ENCODE measurements at places on chromosomes 16 and 17.

- DNase-seq, result no peak
Observed at GRCh38 chr16:54986409-54986808, 55.7 kb downstream of the IRX5 start.

DNA sequence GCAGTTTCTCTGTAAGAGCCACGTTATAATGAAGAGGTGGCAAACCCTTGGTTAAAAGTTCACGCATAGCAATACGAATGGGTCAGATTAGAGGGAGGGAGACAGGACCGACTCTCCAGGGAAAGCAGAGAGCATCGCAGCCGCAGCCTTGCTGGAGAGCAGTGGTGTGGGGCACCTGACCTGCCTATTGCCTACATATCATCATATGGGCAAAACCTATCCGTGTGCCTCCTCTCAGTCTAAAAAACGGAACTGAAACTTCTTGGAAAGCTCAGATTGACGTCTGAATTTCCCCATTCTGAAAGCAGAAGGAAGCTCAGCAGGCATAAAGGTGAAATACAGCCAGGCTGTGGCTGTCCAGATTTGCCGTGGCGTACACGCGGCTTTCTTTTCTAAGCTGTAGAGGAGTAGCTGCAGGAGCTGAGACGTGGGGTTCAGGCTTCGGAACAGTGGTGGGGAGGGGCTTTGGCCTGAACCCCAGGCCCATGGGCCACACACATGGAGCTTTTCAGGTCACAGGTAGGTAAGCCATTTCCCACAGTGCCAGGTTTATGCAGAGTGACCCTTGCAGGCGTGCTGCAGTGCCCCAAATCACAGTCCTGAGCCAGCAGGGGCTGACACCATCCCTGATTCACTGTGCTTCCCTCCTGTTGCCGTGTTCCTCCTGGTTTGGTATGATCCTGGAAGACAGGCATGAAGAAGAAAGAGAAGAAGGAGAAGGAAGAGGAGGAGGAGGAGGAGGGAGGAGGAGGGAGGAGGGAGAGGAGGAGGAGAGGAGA lies 41.6 kb upstream of the TNRC6C start:
- DNase-seq, result no peak

GRCh38 chr17:17416007-17416399 lies 60.8 kb upstream of the MED9 start:
- DNase-seq, result peak; percentile 76

DNA sequence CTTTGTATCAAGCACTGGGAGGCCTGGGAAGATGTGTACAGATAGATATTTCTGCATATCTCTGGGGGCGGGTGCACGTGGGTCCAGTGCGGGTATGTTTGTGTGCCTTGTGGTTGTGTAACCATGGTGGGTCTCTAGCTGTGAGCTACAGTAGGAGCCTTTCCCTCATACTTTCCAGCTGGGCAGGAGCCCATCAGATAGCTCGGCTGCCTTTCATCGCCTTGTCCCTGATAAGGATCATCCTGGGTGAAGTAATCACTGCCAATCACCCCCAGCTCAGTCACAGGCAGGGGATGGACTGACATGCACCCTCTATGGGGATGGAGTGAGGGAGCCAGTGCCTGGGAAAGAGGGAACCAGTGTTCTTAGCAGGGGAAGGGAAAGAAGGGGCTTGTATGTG lies 3.2 kb upstream of the SCRN2 start:
- DNase-seq, result no peak

GRCh38 chr17:352421-353212 lies at the start of gene RPH3AL:
Gene RPH3AL, minus strand, starts transcription at chr17:352807. Its CDS starts 25,264 bp downstream, at chr17:327543.
- DNase-seq, result no peak

DNA sequence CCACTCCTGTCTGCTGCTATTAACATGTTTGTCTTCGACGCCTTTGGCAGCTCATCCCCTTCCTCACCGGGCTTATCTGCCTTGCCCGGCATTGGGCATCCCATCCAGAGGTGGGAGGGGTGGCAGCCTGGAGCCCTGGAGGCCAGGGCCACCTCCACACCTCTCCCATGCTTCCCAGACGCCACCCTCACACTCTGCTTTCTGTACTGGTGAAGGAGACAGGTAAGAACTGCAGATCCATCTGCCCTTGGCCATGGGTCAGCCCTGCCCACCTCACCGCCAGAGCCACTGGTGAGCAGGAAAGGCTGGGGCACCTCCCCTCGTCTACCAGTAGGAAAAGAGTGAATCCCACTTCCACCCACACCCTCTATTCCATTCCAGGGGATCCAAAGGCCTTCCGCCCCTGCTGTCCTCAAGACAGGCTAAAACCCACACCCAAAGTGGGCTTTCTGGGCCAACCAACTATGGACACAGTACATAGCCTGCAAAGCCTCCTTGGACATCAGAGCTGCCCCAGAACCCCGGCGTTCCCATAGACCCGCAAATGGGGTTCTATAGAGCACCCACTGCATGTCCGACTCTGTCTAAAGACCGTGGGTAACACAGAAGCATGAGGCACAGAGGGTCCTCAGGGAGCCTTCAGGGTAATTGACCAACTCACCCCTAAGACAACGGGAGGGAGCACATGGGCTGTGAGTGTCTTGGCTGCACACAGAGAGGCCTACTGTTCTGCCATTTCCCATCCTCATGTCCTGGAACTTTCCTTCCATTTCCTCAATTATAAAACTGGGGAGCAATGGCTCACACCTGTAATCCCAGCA lies 23.4 kb upstream of the RBFOX3 start:
- peak; percentile 3 for DNase-seq

GRCh38 chr17:50039058-50039457 lies 16.9 kb upstream of the ITGA3 start:
- no peak for DNase-seq

- DNase-seq, result no peak
Observed at GRCh38 chr17:79533116-79533515, 77.7 kb downstream of the RBFOX3 start.

GRCh38 chr16:18013863-18014262 lies 322.7 kb downstream of the NPIPA8 start:
- no peak for DNase-seq

GRCh38 chr16:17177242-17177958 lies 293.4 kb downstream of the XYLT1 start:
- no peak for DNase-seq

DNA sequence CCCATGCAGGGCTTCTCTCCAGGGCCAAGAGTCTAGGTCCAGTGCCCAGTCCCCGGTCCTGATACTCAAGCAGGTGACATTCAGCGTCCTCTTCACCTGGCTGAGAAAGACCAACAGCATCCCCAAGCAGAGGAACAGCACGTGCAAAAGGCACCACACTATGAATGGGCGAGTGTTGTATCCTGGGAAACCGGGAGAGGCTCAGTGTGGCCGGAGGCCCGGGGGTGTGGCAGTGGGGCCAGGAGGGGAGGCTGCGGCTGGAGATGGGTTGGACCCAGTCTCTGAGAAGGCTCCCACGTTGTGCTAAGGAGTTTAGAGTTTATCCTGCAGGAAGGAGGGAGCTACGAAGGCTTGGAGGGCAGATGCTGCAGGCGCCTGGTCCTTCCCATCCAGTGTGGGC lies 13.5 kb downstream of the ABR start:
- no peak for DNase-seq

DNA sequence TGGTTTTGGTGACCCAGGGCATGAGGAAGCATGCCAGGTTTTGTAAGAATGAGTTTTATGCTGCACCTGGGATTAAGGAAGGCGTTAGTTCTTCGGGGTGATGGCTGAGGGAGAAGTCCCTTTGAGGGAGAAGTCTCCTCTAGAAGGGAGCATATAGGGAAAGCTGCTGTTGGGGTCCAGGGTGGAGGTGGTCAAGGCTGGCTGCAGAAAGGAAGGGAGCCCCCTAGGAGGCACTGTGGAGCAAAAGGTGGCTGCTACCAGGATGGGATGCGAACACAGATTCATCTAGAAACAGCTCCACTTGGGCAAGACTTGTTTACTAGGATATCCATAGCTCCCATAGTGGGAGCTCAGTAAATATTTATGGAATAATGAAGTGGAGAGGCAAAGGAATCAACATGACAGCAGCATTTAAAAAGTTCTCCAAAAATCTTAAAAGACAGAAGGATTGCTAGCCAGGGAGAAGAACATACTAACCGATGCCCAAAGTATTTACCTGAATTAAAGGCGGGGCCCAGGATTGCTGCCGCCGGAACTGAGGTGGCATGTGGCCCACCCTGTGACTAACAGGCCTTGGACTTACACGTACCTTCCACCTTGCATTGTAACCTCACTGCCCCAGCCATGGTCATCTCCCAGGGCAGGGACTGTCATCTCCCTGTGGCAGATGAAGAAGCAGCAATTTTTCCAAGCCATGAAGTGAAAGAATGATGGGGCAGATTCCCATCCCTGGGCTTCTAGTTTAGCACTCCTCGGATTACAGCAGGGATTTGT lies 7.1 kb upstream of the LPCAT2 start:
- no peak for DNase-seq

DNA sequence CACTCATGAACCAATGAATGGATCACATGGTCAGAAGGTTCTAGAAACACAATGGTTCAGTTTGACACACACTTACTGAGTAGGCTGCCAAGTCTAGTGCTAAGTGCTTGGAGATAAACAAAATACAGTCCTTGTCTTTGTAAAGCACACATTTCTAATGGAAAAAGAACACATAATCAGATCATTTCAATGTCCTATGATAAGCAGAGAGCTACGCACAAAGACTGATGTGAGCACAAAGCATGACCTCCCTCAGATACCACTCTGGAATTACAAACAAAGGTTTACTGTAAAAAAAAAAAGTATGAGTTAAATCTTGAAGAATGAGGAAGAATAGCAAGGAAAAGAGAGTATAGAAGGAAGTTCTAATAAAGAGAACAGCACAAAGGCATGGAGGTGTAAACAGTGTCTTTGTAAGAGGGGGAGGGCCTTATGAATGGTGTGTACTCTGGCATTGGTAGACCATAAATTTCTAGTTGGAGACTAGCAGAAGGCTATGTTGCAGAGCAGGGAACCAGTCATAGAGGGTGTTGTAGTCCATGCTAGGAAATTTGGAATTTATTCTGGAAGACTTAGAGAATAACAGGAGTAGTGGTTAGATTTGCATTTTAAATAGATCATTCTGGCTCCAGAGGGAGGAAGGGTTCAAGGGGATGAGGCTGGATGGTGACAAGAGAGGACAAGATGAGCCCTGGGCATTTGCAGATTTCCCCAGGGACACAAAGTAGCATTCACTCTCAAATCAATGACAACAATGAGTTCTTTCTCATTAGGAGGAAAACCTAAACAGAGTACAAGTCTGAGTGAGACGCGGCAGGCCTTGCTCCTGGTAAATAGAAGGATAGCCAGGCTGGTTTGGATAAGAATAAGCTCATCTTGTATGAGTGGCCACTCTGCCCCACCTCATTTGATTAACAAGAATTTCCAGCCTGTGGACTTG lies 468.0 kb downstream of the TOX3 start:
- no peak for DNase-seq

All from AG08396 (cell line).